Hair follicle dermal papilla cell (primary cell): ENCODE measurements at places on chromosomes 2 and 18. TPM values are rescaled to one million over a fixed set of nuclear protein-coding genes. Genes with fewer than 3 reads are reported as not detected.

Gene LIMS1
- total RNA-seq = 91.5 and 112 TPM in 2 replicates

Gene FZD7
- total RNA-seq = 21.3 and 22.6 TPM in 2 replicates

Gene EFR3B
- 0.16 and 0.49 TPM in 2 replicates for total RNA-seq

Gene SNTG2
- not detected in 2 replicates for total RNA-seq

Gene SALL3
- total RNA-seq = under 0.01 TPM in 1 of 2 replicates, not detected in the other

Gene MYO3B
- total RNA-seq = under 0.01 and 0.24 TPM in 2 replicates

Gene DPP4
- total RNA-seq = 41.2 and 56.7 TPM in 2 replicates

Gene RAMP1
- total RNA-seq = 0.32 and 0.85 TPM in 2 replicates

Gene ZSWIM2
- 0.36 and 0.81 TPM in 2 replicates for total RNA-seq

Gene AOX1
- 49.7 and 81.1 TPM in 2 replicates for total RNA-seq

Gene PLEKHH2
- 5.6 and 11.4 TPM in 2 replicates for total RNA-seq

Gene CIB4
- not detected in 2 replicates for total RNA-seq

Gene NLRC4
- total RNA-seq = not detected in 2 replicates

Gene MYCN
- total RNA-seq = not detected in 2 replicates

Gene SFT2D3
- 6.6 and 8.3 TPM in 2 replicates for total RNA-seq
